ENCODE measurements at places on chromosomes 1 and 21.

- DNase-seq, result no peak
These were observed 43.3 kb downstream of the LRRC53 start for GRCh38 chr1:74468982-74469603.

DNA sequence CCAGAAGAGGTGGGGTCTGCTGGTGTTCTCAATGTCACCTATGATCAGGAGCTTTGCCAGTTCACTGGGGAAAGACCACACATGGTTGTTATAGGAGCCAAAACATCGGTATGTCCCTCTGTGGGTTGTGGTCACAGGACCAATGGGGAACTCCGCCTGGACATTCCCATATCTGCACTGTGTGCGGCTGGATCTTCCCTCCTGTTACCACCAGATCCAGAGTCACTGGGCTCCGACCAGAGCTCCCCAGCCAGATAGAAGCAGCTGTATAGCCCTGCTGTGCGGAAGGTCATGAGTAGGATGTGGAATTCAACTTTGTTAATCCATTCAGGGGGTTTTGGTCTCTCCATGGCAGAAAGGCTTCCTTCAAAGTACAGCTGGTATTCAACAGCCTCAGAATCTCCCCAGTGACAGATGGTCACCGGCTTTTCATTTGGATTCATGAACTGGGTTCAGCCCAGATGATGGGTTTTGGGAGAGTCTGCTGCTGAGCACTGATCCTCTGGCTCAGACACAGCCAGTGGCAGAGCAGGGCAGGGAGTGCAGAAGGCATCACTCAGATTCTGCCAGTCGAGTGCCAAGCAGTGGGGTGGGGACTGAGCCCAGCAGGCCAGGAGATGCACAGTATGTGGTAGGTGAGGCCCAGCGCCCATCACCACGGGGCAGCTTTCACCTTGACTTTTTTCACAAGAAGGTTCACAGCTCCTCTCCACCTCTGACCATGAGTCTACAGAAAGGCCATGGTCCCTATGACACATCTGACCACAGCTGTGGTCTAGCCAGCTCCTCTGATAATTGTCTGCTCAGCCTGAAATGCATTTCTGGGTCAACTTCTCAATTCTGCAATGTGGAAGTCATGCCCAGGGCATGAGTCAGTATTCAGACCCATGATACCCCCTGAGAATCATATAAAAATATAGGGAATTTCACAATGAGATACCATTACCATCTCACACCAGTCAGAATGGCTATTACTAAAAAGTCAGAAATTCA lies 2.9 kb upstream of the SHCBP1L start:
- no peak for DNase-seq

GRCh38 chr21:32507342-32507919 lies 77.9 kb downstream of the TCP10L start:
- no peak for DNase-seq

GRCh38 chr21:25964015-25964414 lies 206.6 kb downstream of the APP start:
- no peak for DNase-seq

- DNase-seq, result no peak
These were observed 59.7 kb downstream of the FGGY start for GRCh38 chr1:59356627-59357026.

- no peak for DNase-seq
These were observed 1.7 kb downstream of the KRTAP10-3 start for GRCh38 chr21:44556879-44557278.

GRCh38 chr21:42609811-42610210 lies 43.6 kb upstream of the PDE9A start:
- DNase-seq, result no peak

- no peak for DNase-seq
These were observed 10.0 kb downstream of the GBP5 start for GRCh38 chr1:89262643-89263042.

- no peak for DNase-seq
These were observed 46.0 kb upstream of the FOXO6 start for GRCh38 chr1:41315146-41315822.

DNA sequence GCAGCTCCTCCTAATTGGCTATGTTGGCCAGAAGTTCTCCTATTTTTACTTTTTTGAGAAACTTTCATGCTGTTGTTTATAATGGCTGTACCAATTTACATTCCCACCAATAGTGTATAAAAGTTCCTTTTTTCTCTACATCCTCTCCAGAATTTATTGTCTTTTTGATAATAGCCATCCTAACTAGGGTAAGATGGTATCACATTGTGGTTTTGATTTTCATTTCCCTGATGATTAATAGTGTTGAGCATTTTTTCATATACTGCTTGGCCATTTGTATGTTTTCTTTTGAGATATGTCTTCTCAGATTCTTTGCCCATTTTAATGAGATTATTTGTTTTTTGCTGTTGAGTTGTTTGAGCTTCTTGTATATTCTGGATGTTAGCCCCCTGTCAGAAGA lies 46.8 kb downstream of the NTMT2 start:
- no peak for DNase-seq

DNA sequence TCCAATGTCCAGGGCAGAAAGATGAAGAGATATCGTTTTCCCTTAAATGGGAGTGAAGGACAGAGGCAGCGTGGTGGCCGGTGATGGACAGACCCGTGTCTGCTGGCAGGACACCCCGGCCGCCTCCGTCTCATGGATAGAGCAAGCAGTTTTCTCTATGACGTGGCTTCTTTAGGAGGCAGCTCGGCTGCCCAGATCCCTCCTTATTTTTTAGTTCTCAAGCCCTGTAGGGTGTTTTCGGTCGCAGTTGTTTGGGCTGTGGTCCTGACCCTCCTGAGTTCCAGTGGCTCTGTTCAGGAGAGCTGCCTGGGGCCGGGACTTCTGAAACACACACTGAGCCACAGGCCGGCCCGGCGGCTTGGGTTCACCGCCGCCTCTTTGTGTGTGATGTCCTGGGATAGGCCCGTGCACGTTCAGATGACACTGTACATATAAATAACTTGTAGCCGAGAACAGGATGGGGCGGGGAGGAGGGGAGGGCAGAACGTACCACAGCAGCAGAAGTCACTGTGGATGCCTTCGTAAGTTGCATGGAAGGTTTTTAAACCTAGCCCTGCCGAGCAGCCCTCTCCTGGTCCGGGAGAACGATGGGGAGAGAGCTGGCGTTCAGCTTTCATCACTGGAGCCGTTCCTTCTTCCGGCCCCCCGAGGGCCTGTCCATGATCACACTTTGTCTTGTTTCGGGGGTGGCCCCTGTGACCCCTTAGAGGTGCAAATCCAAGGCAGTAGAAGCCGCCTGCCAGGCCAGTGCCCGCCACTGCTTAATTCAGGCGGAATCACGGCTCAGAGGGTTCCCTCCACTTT lies 65.2 kb downstream of the SIK1 start:
- no peak for DNase-seq

GRCh38 chr21:36255663-36256062 lies 64.3 kb upstream of the MORC3 start:
- no peak for DNase-seq

GRCh38 chr1:228270032-228270431 lies 62.2 kb downstream of the OBSCN start:
- DNase-seq, result no peak

DNA sequence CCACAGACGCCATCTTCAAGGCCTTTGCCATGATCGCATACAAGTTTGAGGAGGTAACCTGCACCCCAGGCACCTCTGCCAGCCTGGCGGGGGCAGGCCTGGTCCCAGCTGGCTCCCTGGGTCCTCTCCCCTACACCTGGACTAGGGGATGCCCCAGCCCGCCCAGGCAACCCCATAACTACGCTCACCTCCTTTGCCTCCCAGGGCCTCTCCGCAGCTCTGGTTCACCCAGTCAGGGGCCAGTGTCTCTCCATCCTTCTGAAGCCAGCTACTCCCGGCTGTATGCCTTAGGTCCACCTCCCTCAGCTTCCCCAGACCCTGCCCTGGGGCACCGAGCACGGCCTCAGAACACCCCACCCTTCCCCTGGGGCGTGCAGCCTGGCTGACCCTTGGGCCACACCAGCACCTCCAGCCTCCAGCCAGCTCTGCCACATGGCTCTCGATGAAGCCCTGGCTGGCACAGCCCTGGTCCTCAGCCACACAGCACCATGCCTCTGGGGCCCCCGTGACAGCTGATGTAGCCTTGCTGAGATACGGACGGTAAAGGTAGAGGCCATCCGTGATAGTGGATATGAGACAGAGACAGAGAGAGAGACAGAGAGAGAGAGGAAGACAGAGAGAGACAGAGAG lies 80.4 kb upstream of the COL6A1 start:
- no peak for DNase-seq

- DNase-seq, result peak; percentile 11
These were observed 684 bp downstream of the SLC2A1 start for GRCh38 chr1:42957880-42958487.

GRCh38 chr1:156065212-156065611 lies 4.3 kb downstream of the RAB25 start:
- DNase-seq, result no peak

DNA sequence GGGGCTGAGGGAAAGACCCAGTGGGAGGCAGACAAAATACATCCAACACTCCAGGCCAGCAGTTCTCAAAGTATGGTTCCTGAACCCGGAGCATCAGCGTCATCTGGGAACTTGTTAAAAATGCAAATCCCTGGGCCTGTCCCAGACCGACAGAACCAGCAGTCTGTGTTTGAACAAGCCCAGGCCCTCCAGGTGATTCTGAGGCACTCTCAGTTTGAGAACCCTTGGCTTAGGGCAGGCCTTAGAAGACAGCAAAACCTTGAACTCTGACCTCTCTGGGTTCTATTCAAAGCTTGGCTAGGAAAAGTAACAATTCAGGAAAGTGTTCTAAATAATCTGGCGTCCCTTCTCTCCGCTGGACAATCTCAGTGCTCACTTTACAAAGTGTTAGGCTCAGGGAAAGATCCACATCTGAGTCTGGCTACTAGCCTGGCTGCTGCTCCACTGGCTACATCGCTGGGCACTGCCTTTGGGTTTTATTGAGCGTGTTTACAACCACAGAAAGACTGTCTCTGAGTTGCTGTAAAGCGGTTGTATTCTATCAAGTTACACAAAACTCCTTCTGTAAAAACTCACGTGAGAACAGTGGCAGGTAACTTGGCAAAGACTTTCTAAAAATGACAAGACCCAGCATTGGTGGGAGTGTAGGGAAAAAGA lies 166.1 kb downstream of the HIVEP3 start:
- DNase-seq, result no peak

- DNase-seq, result no peak
These were observed 89.4 kb downstream of the SDCCAG8 start for GRCh38 chr1:243345205-243345604.

GRCh38 chr1:185785586-185785985 lies 51.4 kb downstream of the HMCN1 start:
- no peak for DNase-seq

DNA sequence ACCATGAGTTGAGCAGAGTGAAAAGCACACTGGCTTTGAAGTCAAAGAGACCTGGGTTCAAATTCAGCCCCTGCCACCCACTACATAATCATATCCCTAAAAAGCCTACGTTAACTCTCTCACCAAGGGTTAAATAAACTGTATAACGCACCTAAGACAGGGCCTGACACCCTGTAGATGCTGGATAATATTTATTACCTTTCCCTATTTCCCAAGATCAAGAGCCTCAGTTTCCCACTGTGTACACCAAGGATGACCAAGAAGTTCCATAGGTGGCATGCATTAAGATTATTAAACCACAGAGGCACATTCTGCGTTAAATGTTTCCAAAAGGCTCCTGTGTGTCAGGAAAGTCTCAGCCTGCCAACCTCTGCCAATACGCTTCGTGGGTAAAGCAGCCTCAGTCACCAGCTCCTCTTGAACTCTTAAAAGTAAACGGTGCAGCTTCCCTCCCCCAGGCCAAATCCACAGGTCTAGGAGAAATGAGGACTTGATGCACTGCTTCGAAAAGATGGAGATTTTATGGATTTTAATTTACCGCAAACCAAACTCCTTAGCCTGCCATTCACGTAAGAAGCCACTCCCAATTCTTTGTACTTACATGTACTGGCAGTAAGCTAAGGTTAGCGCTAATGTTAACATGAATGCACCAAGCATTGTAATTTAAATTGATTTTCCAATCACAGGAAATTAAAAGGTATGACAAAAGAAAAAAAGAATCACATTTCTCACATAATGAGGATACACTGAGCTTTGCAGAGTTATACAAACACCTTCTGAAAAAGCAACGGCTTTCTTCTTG lies 2.6 kb downstream of the USP24 start:
- no peak for DNase-seq

- DNase-seq, result peak; percentile 21
These were observed at the start of gene FHAD1 for GRCh38 chr1:15246960-15247614. Gene FHAD1 (plus strand): TSS chr1:15247223. CDS start chr1:15251785, 4,562 bp downstream.

- no peak for DNase-seq
These were observed 92.6 kb upstream of the BEND5 start for GRCh38 chr1:48869116-48869893.

DNA sequence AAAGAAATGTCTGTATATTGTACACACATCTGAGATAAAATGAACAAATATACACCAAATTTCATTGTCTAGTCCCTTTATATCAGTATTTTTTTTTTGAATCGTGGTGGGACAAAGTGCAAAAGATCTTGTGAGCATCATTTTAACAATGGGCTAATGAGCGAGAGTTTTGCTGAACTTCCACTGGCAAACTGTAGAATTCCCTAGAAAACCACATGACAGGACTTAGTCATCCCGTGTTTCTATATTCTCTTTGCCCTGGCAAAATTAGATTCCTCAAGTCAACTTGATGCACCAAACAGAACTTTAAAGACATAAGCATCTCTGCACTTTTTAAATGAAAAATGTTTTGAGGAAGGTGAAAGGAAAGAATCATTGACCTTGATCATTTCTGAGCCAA lies 488.2 kb upstream of the PTBP2 start:
- DNase-seq, result no peak

GRCh38 chr1:47147047-47147785 lies 10.0 kb downstream of the CYP4A22 start:
- DNase-seq, result no peak

- no peak for DNase-seq
These were observed 42.8 kb downstream of the TYW3 start for GRCh38 chr1:74775735-74776134.

GRCh38 chr1:145601593-145601992 lies 6.2 kb upstream of the GPR89A start:
- DNase-seq, result no peak

DNA sequence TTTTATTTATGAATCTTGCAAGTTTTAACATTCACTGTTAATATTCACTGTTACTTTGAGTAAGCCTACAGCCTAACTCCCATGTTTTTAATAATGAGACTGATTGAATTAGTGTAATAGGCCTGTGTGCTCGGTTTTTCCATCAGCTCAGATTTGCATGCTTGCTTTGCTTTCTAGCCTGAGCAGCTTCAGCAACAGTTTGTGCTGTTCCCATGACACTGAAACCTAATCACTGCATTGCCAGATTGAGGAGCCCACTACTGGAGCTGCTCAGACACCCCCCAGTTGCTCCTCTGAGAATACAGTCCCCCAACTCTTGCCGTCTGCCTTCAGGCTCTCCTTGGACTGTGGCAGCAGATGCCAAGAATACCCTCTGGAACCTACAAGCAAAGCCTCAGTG lies 695.4 kb downstream of the BRINP3 start:
- DNase-seq, result no peak

- DNase-seq, result no peak
These were observed 162.6 kb upstream of the USP25 start for GRCh38 chr21:15567191-15567590.

- no peak for DNase-seq
These were observed 2.5 kb downstream of the USP33 start for GRCh38 chr1:77757066-77757584.

- DNase-seq, result no peak
These were observed 9.7 kb downstream of the KIFAP3 start for GRCh38 chr1:170064821-170065220.
